ENCODE measurements at places on chromosomes 11 and 22.

DNA sequence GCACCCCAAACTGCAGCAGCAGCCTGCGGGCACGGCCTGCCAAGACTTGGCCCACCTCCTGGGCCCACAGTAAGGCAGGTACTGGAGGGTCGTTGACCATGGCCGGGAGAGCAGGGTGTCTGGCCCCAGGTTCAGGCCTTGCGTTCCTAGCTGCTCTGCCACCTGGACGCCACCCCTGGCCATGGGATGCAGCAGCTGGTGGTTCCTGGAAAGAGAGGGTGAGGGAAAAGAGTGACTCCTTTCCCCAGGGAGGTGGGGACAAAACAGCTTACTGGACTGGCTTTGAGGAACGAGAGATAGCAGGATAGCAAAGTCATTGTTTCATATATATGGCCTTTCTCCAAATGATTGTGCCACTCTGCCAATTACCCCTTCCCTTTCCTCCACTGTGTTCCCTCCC, 1.8 kb downstream of the BSCL2 start:
- DNase-seq = no peak

GRCh38 chr11:102266099-102266498, 51.2 kb upstream of the BIRC3 start:
- DNase-seq = no peak

DNA sequence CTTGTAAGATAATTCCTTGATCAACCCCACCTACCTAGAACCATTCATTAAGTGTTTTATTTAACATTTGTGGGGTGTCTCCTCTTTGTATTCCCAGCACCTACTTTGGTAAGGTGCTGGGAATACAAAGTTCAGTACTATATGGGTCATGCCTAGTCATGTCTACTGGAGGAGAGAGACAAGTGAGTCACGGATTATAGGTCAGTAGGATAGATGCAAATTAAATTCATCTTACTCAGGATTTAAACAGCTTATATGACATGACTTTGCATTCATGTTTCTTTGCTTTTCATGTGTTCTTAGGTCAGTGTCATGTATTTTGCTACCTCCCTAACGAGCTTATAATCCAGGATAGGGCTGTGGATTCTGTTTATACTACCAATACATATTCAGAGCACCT, 3.4 kb upstream of the FADS1 start:
- peak; percentile 36 for DNase-seq

DNA sequence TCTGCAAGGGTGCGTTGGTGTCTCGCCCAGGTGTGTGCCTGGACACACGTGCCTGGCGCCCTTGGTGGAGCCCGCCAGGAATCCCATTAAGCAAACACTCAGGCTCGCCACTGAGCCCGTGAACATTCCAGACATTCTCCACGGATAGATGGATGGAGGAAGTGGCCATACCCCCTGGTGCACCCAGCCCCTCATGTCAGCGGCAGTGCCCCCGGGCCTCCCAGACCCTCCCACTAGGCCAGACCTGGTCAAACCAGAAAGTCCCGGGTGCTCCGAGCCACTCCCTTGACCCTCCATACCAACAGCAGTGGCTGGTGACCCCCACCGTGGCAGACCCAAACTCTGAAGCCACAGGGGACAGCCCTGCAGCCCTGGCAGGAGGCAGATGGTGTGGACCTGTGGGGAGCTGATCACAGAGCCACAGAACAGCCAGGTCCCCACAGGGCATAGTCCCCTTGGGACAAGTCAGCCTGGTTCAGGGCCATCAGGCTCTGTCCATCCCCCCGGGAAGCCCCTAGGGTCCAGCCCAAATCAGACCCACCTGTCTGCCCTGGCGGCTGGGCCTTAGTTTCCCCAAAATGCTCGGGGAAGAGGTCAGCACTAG, 1.9 kb downstream of the EPS8L2 start:
- no peak for DNase-seq

- peak; percentile 9 for DNase-seq
Measured at GRCh38 chr11:69732910-69733309, 29.1 kb upstream of the FGF19 start.

GRCh38 chr11:114559425-114560310, at the start of gene NXPE1:
Gene NXPE1 (minus strand): TSS chr11:114559881. CDS start chr11:114551201, 8,680 bp downstream.
- no peak for DNase-seq

- no peak for DNase-seq
Measured at GRCh38 chr11:15349413-15349812, 234.7 kb downstream of the INSC start.

GRCh38 chr11:76903325-76903724, 42.6 kb downstream of the ACER3 start:
- DNase-seq = no peak

GRCh38 chr11:249062-249461, 12.3 kb downstream of the PSMD13 start:
- DNase-seq = no peak

DNA sequence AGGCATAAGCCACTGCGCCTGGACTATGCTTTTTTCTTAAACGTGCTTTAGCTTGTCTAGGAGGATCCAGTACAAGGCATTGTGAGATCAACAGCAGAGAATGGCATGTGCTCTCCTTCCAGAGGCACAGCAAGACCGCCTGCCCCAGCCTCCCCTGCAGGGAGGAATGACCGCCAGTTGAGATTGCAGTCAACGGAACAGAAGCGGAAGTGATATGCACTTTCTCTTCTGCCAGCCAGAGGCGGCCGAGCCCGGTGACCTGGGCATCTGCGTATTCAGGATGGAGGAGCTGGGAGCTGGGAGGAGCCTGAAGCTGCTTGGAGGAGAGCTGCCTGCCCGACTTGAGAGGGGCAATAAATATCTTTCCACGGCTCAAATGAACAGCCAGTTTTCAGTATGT, 243.0 kb downstream of the CTTN start:
- DNase-seq = no peak

DNA sequence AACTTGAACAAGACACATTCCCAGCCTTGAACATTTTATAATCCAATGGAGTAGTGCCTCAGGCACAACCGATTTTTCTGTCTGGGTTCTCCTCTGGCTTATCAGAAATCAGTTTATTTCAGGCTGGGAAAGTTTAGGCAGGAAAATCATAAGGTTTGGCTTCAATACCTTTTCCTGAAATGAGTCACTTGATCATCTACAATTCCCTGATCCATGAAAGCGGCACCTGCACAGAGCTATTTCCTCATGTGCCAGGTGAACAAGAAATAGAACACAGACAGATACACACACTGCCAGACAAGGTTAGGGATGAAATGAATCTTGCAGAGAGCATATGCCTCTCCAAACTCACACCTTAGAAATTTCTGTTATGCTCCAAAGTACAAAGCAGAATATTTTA, 106.7 kb upstream of the OR9G4 start:
- DNase-seq = no peak

GRCh38 chr11:8683115-8683807, 669 bp downstream of the RPL27A start:
- no peak for DNase-seq

GRCh38 chr11:57214494-57214893, 22.6 kb downstream of the APLNR start:
- peak; percentile 88 for DNase-seq

DNA sequence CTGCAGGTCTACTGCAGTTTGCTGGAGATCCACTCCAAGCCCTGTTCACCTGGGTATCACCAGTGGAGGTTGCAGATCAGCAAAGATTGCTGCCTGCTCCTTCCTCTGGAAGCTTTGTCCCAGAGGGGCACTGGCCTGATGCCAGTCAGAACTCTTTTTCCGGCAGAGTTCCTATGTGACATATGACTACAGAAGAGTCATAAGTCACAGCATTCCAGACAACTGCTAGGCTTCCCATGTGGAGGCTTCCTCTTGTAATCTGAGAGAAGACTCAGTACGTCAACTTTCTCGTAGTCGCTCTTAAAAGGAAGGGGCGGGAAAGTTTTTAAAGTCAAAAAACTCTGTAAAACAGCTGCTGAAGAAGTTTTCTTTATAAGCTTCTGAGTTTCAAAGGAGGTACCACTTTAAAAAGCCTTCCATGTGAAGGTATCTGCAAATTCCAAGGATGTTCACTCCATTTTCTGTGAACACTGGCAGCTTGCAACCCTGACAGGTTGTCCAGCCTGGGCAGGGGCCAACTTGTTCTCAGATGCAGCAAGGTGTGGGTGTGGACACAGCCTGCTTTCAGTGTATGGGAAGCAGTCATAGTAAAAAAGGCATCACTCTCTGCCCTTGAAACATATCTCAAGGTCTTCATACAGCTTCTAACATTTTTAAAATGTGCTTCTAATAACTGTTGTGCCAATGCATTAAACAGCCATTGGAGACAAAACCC, 97.8 kb downstream of the ME3 start:
- DNase-seq = peak; percentile 94

GRCh38 chr11:109856928-109857327, 236.3 kb upstream of the ZC3H12C start:
- DNase-seq = no peak

DNA sequence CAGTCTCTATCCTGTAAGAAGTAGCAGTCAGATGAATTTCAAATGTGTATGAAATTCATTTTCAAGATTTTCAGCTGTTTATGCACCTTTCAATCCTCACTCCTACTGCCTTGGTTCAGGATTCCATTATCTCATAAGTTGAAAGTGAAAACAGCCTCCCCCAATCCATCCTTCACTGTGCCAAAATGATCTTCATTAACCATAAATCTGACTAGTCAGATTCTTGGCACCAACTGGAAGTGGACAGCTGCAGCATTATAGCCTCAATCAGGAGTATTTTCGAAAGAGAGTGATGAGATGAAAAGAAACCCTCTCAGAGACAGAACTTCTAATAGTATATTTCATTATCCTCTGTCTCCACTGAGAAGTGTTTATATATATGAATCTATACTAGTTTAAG, 365.3 kb upstream of the PDGFD start:
- no peak for DNase-seq

DNA sequence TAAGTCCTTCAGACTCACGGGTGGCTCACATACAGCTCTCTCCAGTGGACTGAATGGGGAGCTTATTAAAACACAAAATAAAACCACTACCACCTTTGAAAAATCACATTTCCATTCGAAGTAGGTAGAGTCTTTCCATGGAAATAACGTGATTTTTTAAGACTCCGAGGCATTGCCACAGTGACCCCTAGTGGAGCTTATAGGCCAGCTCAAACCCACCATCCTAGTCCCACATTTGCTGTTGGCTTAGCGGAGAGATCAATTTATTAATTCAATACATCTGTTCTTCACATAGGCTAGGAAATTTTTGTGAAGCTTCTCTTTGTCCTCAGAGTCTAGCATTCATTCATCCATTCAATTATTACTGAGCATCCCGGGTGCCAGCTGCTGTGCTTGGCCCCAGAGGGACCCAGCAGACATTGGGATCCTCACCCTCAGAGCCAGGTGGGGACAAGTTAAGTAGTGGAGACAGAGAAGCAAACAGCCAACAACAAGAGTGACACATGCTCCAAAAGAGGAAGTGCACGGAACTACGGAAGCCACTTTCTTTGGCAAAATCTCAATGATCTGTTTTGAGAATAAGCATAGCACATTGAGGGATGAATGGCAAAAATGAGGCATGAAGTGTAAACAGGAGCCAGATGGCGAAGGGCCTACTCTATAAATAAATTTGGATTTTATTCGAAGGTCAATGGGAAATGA, 10.2 kb upstream of the P4HA3 start:
- DNase-seq = peak; percentile 91

DNA sequence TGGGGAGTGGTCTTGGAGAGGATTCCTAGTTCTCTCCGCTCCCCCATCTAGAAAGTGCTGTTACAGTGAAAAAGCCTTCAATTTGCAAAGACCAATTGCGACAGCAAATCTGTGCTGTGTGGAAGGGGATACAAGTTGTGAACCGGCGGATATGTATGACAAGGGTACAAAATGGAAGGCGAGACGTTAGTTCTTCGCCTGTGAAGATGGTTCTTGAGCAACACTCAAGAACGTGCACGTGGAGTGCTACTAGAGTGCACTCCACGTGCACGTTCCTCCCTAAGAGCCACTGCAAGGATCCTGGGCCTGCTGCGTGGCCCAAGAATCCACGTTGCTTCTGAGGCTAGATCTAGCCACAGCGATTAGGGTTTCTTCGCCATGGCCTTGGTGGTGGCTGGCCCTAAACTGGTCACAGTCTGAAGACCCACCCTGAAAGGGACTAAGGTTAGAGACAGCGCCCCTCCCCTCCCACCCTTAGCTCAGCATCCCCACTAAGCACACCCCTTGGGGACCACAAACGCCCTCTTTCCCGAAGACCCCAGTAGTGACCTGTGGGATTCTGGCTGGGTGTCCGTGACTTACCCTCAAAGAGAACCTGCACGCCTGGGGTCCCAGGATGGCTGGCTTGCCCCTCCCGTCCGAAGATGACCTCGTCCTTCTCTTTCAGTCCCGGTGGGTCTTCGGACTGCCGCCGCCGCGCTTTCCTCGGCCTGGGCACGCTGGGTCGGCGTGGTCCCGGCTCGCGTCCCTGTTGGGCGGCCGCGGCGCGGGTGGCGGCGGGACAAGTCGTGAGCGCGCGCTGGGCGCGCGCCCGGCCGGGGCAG, 519 bp upstream of the PDE3B start:
- no peak for DNase-seq

GRCh38 chr22:45476814-45477213, 25.9 kb upstream of the FBLN1 start:
- DNase-seq = no peak

- DNase-seq = peak; percentile 87
Measured at GRCh38 chr11:68003846-68004550, at the start of gene UNC93B1. Gene UNC93B1 (minus strand): TSS chr11:68004097. CDS start chr11:68004043, 54 bp downstream.

GRCh38 chr11:89922195-89922660, at the start of gene TRIM49D1:
Gene TRIM49D1 (minus strand): TSS chr11:89922245. CDS start chr11:89917710, 4,535 bp downstream.
- DNase-seq = no peak

DNA sequence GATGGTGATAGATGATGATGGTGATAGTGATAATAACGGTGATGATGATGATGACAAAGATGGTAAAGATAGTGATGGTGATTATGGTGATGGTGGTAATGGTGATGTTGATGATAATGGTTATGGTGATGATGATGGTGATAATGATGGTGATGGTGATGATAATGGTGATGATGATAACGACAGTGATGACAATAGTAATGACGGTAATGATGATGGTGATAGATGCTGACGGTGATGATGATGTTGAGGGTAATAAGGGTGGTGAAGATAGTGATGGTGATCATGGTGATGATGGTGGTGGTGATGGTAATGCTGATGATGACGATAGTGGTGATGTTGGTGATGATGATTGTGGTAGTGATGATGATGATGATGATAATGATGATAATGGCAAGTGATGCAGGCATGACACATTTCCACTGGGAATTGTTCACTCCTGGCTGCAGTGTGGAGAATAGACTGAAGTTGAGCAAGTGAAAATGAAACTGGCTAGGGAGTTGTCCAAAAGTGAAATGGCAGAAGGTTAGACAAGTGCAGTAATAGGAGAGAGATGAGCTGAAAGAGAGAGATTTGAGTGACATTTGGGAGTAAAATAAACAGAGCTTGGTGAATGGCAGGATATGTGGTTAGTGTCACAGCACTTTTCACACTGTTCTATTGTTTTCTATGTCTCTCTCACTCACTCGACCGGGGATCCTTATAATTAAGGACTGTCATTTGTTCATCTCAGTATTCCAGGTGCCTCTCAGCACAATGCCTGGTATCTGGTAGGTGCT, 992.5 kb downstream of the OPCML start:
- peak; percentile 6 for DNase-seq

- no peak for DNase-seq
Measured at GRCh38 chr11:93887111-93887510, 36.7 kb upstream of the VSTM5 start.

GRCh38 chr22:42560781-42561180, 7.0 kb downstream of the SERHL2 start:
- DNase-seq = peak; percentile 20
